ENCODE measurements at places on chromosomes 7 and 10.

DNA sequence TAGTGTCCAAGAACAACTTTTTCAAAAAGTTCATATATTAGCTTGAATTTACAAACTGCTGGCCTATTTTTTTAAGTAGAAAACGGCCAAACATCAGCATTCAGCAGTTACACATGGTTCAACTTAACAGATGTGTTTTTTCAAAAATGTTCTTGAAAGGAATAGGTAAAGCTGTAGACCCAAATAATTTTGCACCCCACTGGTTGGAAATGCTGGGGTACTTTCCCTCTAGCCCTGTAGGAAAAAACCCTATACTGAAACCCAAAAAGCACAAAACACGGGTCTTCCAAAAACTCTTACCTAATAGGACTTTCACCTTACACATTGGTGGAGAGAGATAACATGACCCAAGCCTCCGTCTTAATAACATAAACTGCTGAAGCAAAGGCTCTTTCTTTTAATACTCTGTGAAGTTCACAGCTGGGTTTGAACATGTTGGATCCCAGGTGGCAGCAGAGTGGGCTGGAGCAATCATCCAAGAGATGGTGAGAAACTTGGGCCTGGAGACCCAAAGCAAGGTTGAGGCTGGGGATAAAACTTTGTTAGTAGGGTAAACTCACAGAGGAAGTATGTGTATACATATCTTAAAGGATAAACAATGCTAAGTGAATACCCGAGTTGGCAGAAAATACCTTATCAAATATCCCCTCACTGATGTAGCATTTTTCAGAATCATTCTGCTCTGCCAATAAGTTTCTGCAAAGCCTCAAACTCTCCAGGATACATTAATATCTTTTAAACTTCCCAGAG lies 629 bp upstream of the DNAJC9 start:
- no peak for DNase-seq

DNA sequence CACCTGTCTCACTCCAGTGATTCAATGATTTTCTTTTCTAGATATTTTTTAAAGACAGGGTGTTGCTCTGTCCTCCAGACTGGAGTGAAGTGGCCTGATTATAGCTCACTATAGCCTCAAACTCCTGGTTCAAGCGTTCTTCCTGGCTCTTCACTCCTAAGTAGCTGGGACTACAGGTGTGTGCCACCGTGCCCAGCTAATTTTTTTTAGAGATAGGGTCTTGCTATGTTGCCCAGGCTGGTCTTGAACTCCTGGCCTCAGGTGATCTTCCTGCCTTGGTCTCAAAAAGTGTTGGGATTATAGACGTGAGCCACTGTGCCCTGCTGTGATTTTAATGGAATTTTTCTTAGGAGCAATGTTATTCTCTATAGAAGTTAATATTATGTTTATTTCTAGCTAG lies 14.1 kb downstream of the NUP205 start:
- DNase-seq: no peak

DNA sequence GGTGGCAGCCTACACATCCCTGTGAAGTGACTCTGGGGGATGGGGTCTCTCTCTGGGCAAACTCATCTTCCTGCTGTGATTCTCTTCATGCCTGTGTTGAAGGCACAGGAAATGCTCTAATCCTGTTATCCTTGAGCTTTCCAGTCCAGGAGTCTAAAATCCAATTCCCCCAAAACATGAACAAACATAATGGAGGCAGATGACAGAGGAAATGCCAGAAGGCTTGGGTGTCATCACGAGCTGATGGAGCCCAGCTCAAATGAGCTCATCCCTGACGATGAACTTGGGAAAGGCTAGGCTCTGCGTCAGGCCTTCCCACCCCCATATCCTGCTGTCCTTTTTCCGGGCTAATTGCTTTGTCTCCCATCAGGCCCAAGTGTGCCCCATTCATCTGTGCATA lies 165.9 kb upstream of the PODXL start:
- no peak for DNase-seq

DNA sequence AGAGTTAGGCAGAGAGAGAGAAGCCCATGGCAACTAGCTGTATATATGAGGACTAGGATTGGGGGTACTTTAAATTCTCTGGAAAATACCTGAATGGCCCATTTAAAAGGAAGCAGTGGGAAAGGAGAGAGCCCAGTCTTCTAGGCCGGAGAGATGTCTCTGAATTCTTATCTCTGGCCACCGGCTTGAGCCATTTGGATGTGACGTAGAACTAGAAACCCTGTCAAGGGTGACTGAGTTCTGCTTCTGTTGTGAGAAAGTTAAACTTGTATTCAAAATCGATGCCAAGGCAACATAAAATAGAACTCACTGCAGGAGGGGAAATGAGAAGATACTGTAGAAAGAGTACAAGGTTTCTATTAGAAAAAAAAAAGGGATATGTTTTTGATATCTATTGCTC lies 6.3 kb upstream of the GSTK1 start:
- DNase-seq: no peak

GRCh38 chr10:22544325-22545068 lies 169.9 kb downstream of the PIP4K2A start:
- DNase-seq: no peak

GRCh38 chr10:53111529-53111928 lies 338.9 kb upstream of the MBL2 start:
- DNase-seq: no peak

- DNase-seq: peak; percentile 68
These were observed 145.3 kb downstream of the GLI3 start for GRCh38 chr7:42091461-42092291.

DNA sequence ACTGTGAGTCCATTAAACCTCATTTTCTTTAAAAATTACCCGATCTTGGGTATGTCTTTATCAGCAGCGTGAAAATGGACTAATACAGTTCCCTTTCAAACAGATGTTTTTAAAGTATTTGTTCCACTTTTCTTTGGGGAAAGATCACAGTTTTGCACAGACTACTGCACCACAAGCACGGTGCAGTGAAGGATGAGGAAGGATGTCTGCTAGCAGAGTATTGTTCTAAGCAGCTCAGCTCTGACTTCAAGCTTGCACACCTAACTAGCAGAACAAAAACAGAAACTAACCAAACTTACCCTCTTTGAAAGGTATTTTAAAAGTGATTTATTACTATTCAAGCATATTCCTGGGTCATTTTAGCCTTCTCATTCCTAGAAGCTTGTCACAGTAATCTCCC lies 20.0 kb downstream of the THNSL1 start:
- no peak for DNase-seq

- DNase-seq: no peak
These were observed 18.9 kb downstream of the RBAK start for GRCh38 chr7:5064391-5065106.

- DNase-seq: no peak
These were observed 743 bp upstream of the PITRM1 start for GRCh38 chr10:3173171-3173878.

Data from left renal cortex interstitium (tissue), 4 donors.